ENCODE measurements at places on chromosomes 1 and 21.

- DNase-seq = no peak
Observed at GRCh38 chr1:232319072-232319471, 310.9 kb downstream of the SIPA1L2 start.

GRCh38 chr1:42358791-42359190, 21.8 kb upstream of the RIMKLA start:
- no peak for DNase-seq

- no peak for DNase-seq
Observed at GRCh38 chr1:160752924-160753323, 13.9 kb downstream of the SLAMF7 start.

DNA sequence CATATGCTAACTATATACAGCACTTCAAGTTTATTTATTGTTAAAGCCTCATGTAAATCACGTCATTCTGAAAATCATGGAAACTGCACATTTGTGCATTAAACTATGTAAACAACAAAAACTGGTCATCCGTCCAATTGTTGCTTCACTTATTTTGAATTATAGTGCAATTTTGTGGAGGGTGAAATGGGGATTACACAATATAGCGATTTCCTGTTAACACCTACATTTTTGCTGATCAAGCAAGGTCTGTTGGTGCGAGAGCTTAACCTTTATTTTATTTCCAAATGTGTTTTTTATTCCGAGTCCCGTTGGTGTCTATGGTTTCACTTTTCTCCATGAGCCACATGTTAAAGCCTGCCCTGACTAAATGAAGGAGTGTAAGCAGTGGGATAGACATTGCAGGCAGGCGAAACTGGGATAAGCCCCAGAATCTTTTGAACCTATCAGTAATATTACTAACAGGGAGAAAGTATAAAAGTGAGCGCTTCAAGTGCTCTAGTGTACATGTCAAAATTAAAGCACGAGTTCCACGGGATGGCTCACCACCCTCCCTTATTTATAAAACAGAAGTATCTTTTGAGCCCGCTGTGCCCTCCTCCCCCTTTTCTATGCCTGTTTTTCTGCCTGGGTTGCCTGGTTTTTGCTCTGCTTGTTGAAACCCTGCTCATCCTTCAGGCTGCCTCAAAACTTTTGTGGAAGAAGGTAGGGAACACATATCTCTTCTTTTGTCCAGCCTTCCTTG, 120.7 kb downstream of the NFIA start:
- no peak for DNase-seq

- no peak for DNase-seq
Observed at GRCh38 chr1:153260585-153261280, 1.2 kb downstream of the LORICRIN start.

DNA sequence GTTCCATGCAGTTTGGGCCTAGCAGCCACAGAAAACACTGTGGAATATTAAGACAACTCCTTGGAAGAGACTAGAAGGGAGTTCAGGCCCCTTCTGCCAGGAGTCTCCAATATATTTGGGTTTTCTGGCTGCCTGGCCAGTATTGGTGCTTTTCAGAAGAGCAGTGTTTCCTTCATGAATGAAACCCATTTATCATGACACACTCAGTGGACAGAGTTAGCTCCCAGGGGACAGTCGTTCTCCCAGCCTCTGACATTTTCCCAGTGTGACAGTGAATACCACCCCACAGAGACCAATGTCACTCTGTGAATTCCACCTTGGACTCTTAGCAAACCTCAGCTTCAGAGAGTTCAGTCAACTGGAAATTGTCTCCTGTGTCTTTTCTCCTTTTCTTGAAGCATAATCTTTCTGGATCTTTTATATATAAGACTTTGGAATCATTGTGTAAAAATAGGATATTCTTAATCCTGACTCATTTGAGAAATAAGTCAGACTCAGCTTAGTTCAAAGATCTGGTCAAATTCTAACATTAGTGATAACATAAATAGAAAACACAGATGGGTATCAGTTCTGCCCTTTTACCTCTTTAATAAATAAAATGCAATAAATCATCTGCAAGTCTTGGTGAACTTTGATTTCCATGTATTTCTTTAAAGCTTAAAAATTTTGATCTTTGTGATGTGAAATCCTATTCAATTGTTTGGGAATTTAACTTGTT, 40.4 kb downstream of the GNG12 start:
- no peak for DNase-seq

- DNase-seq = no peak
Observed at GRCh38 chr1:97989094-97989680, 68.4 kb upstream of the DPYD start.

GRCh38 chr1:92352856-92353255, 54.0 kb downstream of the RPAP2 start:
- no peak for DNase-seq

DNA sequence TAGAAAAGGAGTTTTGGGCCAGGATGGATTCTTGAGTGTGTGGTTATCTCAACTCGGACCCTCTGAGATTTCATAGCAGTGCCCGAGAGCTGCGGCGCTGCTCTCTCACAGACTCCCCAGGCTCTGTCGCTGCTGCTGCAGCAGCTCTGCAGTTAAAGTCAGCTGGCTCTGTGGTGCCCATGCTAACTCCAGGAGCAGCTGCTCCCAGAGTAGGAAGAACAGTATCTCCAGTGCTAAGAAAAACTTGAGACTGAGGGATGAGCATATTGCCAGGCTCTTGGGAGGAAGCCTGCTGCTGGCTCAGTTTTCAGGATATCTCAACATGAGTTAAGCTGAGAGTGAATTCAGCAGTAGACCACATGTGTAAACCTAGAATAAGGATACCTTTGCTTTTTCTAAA, 4.5 kb downstream of the LCE2D start:
- DNase-seq = no peak

DNA sequence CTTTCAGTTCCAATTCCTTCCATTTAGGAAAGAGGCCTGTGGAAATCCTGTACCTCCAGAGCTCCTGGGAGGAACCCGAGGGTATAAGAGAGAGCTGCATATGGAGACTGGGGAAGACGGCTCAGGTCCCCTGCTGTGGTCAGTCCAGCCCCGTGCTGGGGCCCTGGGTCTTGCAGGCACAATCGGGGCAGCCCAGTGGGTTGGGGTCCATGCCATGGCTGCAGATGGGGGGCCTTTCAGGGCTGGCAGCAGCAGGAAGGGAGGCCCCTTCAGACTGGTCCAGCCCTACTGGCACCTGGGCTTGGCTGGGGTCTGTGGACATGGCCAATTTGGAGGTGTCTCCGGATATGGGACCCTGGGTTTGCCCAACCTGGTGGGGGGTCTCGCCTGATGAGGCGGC, 18.2 kb downstream of the HTR6 start:
- DNase-seq = no peak

DNA sequence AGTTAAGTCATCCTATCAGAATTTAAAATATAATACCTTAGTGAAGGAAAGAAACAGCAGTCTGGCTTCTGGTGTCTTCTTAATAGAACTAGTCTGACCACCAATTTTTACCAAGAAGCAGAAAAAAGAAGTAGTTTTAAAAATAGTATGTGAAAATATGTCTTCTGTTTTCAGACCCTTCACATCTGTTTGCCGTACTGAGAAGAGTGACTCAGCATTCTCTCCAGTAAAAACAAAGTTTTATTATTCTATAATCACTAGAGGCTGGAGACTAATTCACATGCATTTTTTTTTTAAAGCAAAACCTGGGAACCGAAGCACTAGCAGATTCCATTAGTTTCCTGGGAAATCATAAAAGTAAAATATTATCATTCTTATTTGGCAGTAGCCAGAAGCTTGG, 163.8 kb downstream of the COL24A1 start:
- no peak for DNase-seq

- DNase-seq = no peak
Observed at GRCh38 chr21:38625000-38625399, 126.7 kb upstream of the ERG start.

GRCh38 chr1:8816831-8817411, 519 bp downstream of the RERE start:
- DNase-seq = no peak

DNA sequence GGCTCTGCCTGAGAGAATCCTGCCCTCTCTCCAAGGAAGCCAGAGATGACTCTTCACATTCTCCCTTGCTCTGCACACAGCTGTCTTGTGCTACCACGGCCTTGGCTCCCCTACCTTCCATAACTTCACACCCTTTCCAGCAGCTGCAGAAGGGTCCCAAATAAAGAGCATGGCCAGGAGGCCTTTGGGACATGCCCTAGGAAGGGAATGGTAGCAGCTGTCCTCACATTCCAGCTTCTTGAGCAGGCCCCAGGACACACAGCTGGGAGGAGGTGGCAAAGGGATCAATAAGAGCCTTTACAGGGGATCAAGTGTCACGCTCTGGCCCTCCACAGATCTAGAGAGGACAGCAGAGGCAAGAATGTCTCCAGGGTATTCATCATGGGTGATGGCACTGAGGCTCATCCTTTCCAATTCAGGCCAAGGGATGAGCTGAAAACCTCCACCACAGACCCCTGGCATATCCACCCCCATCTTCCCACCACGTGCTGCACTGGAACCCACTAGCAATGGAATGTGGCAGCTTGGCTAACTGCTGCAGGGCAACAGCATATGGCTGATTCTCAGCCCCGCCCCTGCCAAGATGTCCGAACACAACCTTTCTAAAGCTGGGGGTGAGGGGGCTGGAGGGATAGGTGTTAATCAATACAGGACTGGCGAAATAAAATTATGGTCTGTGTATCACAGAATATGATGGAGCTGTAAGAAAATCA, 17.8 kb upstream of the RAB29 start:
- no peak for DNase-seq

- no peak for DNase-seq
Observed at GRCh38 chr1:54768093-54768492, 3.8 kb upstream of the PARS2 start.

DNA sequence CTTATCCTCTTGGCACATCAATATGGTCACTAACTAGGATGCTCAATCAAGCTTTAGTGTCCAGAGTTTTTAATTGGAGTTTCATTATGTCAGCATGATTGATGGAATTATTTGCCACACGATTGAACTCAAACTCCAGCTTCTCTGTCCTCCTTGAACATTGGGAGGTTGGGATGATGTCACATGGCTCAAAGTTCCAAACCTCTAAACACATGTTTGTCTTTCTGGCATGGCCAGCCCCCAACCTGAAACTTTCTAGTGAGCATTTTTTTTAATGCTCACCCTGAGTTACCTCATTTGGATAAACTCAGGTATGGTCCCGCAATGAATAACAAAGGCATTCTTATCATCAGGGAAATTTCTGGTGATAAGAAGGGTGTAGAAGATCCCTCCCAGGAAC, 86.0 kb downstream of the RHOU start:
- DNase-seq = no peak

DNA sequence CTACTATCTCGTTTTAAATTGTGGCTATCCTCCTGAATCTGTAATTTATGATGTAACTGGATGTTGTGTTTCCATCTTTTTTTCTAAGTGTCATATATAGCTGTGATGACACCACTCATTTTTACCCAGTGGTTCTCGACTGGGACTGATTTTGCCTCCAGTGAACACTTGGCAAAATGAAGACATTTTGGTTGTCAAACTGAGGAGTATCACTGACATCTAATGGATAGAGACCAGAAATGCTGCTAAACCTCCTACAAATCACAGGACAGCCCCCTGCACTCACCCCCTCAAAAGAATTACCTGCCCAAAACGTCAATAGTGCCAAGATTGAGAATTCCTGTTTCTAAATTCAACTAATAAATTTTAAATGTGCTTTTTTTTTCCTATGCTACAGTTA, 1.9 kb downstream of the TRMT13 start:
- no peak for DNase-seq

DNA sequence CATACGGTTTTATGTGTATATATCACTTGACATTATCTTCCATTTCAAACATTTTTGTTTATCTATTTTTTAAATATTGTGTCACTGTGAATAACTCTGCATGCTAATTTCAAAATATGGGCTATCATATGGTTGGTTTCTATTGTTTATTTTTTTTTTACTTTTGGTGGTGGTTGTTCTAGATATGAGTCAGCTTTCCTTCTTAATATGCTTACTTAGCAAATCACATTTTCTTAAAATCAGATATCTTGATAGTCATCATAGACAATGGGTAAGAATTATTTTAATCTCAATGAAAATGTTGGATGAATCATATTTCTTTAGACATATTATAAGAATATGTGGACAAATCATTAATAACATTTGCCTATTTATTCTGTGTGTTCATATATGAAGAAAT, 881.5 kb downstream of the BRINP3 start:
- no peak for DNase-seq

DNA sequence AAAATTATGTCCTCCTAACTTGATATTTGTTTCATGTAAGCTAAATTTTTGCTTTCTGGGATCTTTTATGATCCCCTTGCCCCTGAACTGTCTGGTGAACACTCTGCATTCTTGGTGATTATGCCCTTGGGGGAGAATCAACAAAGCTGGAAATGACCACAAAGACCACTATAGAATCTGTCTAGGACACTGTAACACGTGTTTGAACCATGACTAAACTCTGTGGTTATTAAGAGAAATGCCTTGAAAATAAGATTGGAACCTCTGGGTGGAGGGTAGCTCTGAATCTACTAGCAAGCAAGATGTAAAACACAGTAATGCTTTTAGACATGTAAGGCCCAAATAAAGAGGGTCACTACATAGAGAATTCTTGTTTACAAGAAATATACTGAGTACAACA, 237.5 kb downstream of the HMCN1 start:
- DNase-seq = no peak

DNA sequence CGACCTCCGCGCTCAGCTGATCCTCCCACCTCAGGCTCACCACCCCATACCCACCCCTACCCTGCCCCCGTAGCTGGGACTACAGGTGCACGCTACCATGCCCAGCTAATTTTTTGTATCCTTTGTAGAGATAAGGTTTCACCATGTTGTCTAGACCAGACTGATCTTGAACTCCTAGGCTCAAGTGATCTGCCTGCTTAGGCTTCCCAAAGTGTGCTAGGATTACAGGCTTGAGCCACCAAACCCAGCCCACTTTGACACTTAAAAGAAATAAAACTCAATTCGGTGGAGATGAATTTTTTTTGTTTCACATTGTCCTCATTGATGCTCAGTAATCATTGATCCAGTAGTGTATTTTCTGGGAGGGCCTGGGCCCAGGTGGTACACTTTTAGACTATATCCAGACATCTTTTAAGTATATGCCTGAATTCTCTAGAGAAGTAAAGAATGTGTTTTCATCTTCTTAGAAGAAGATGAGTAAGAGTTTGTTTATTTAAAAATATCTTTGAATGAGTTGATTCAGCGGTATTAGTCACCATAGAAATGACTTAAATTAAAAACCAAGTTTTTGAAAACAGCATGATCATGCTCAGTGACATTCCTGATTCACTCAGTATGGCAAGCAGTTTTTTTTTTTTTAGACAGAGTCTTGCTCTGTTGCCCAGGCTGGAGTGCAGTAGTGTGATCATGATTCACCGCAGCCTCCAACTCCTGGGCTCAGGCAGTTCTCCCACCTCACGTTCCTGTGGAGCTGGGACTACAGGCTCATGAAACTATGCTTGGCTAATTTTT, 57.8 kb downstream of the EPB41 start:
- DNase-seq = no peak

All from stimulated activated CD8-positive, alpha-beta memory T cell treated with anti-CD3 and anti-CD28 coated beads, Interleukin-7, amount 100 ng/mL, for 1 hour (primary cell).